OCI-LY7 (cell line): ENCODE measurements at places on chromosomes 7 and 10.

DNA sequence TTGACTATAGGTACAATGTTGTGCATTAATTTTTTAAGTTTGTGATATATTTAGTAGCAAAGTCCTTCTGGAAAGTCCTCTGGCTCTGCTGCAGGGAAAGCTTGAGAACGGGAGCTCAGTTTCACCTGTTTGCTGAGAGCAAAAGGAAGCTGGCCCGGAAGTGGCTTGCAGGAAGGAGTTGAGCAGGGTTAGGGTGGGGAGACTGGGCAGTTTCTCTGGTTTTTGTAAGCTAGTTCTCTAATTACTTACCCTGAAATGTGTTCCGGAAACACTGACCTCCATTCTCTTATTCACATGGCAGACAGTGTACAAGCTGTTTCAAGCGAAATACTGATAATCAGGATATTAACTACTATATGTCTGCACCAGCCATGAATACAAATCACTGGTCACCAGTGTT is 22.3 kb downstream of the MAP3K8 start:
- DNase-seq: peak; percentile 83

GRCh38 chr7:107446988-107447387 is 22.9 kb upstream of the GPR22 start:
- no peak for DNase-seq

GRCh38 chr7:12028508-12028907 is 182.6 kb upstream of the TMEM106B start:
- no peak for DNase-seq

GRCh38 chr10:72030762-72031543 is 57.4 kb downstream of the SPOCK2 start:
- DNase-seq: no peak

GRCh38 chr10:22712956-22713852 is 1.2 kb downstream of the PIP4K2A start:
- DNase-seq: peak; percentile 42
